ENCODE measurements at places on chromosomes 5 and 9. TPM values are rescaled to one million over a fixed set of nuclear protein-coding genes. Genes with fewer than 3 reads are reported as not detected.

DNA sequence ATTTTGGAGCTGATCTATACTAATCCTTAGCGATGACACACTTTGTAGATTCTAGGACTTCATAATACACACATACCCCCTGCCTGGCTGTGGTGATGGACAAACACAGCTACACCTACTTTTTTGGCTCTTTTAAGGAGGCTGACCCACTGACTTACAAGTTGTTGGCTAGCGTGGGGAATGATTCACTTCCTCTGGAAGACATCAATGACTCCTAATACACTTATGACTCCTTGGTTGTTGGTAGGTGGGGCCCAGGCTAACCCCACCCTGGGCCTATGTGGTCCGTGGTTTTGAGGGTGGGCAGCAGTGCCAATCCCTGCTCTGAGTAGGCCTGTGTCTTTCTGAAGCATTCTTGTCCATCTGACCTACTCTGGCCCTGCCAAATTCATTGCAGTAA is 144.4 kb downstream of the SLC12A2 start:
- no peaks in the 10 kb centered on the region for H3K36me3 ChIP-seq
- H3K4me1 ChIP-seq = peaks cover 10% of the 10 kb centered on the region
- H3K27me3 ChIP-seq = no peaks in the 10 kb centered on the region

- H3K27me3 ChIP-seq = no peaks in the 10 kb centered on the region
- no peak overlapping the region for H3K27ac ChIP-seq
- H3K4me3 ChIP-seq = no peak overlapping the region
- no peak for DNase-seq
- H3K4me1 ChIP-seq = no peaks in the 10 kb centered on the region
These were observed 320.1 kb upstream of the TARS1 start for GRCh38 chr5:33120671-33121070.

DNA sequence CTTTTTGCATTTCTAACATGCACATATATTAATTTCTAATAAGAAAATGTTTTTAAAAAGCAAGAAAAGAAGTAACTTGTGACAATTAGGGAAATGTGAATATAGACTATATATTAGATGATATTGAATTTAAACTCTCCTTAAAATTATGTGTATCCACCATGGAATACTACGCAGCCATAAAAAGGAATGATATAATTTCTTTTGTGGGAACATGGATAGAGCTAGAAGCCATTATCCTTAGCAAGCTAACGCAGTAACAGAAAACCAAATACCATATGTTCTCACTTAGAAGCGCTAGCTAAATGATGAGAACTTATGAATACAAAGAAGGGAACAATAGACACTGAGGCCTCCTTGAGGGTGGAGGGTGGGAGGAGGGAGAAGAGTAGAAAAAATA is 23.8 kb upstream of the AP3B1 start:
- H3K27ac ChIP-seq = no peak overlapping the region
- H3K36me3 ChIP-seq = no peaks in the 10 kb centered on the region
- H3K4me3 ChIP-seq = no peak overlapping the region
- no peak for DNase-seq
- H3K27me3 ChIP-seq = no peaks in the 10 kb centered on the region

GRCh38 chr5:20367178-20367577 is 379.2 kb upstream of the CDH18 start:
- no peak for DNase-seq
- no peaks in the 10 kb centered on the region for H3K27me3 ChIP-seq
- H3K36me3 ChIP-seq = no peaks in the 10 kb centered on the region
- no peaks in the 10 kb centered on the region for H3K4me1 ChIP-seq
- no peak overlapping the region for H3K4me3 ChIP-seq

DNA sequence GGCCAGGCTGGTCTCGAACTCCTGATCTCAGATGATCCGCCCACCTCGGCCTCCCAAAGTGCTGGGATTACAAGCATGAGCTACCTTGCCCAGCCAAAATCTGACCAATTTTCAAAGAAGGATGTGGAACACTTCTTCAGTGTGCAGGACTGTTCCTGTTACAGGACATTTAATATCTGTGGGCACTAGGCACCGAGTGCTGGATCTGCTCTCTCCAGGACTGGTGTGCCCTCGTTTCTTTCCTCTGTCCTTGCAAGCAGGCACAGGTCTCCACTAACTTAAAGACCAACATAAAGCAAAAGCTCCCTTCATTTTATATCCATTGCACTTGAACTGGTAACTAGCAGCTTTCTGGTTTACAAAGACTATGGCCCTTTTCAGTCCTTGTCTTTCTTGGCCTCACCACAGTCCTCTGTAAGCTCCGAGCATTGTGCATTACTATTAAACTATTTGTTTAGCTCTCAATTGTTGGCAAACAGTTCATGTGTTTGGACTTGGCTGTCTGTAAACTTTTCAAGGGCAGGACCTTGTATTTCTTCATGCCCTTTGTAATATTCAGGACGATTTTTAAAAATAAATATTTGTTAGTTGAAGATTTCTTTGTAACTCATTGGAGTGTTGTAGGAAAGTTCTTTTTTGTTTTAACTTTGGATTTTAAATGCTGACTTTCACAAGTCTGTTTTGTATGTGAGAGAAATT is 37.3 kb downstream of the ARHGEF28 start:
- no peaks in the 10 kb centered on the region for H3K4me1 ChIP-seq
- no peaks in the 10 kb centered on the region for H3K27me3 ChIP-seq
- H3K4me3 ChIP-seq = no peak overlapping the region
- DNase-seq = no peak
- no peaks in the 10 kb centered on the region for H3K36me3 ChIP-seq

Gene LAMC3
- not detected for total RNA-seq
